Iris pigment epithelial cell (primary cell): ENCODE measurements at places on chromosomes 3 and 15.

GRCh38 chr15:57550640-57551039, 41.1 kb upstream of the MYZAP start:
- no peak for DNase-seq

GRCh38 chr15:85133709-85134108, 152.1 kb downstream of the PDE8A start:
- DNase-seq, result no peak

DNA sequence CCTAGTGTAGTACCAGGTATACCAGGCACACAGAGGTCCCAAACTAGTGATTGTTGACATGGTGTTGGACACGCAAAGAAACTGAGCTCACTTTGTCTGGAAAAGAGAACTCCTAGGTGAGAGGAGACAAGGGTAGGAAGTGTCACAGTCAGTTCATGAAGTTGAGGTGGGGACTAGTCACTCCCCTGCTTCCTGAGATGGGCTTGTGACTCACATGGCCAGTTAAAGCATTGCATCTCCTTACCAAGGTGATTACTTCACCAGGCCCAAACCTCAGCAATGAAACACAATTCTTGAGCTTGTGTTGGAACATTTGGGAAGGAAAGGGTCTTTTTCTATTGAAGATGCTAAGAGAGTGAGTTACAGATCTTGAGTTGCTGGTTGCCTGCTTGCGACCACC, 49.2 kb upstream of the RAD18 start:
- DNase-seq, result no peak

DNA sequence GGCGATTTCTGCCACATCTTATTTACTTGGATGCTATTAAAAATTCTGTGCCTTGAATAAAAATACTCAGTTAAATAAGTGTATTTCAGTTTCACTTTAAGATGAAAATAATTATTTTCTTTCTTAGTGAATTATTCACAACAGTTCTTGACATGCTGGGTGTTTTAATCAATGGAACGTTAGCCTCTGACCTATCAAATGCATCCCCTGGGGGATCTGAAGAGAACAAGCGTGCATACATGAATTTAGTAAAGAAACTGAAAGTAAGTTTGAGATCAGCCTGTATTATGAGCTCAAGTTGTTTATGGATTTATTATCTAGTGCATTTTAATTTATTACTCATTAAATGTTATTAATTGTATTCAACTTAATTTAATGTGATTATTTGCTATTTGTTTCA, 597 bp downstream of the P2RY12 start:
- no peak for DNase-seq

GRCh38 chr3:55364421-55364820, 122.7 kb downstream of the WNT5A start:
- DNase-seq, result no peak

DNA sequence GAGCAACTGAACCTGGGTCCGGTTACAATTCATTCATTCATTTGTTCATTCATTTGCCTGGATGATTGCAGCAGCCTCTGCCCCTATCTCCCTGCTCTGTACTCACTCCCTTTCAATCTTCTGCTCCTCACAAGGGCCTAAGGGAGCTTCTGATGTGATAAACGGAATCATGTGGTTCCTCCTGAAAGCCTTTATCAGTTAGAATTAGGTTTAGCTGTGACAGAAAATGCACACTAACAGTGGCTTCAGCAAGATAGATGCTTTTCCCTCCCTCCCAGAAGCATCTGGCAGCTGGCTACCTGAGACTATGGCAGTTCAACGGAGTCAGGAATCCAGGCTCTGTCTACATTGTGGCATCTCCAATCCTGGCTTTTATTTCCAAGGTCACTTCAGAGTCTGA, 196.0 kb downstream of the ADAMTS9 start:
- DNase-seq, result no peak

- no peak for DNase-seq
Observed at GRCh38 chr3:42072831-42073301, 18.3 kb upstream of the TRAK1 start.
